ENCODE measurements at places on chromosomes 13 and 19. TPM values are rescaled to one million over a fixed set of nuclear protein-coding genes. Genes with fewer than 3 reads are reported as not detected.

Gene KLK15
- not detected for total RNA-seq

Gene NTN5
- total RNA-seq: 0.28 TPM

Gene IQCN
- 1.5 TPM for total RNA-seq

Gene DPF1
- total RNA-seq: not detected

Gene ZNF561
- 32.5 TPM for total RNA-seq

Gene CEACAM4
- total RNA-seq: not detected

Gene PCSK4
- total RNA-seq: 2.3 TPM

Gene SIGLEC12
- total RNA-seq: 0.70 TPM

Gene ELSPBP1
- total RNA-seq: not detected

Gene TECR
- 110 TPM for total RNA-seq

Gene KCNN1
- 1.3 TPM for total RNA-seq

Gene ESD
- total RNA-seq: 38.7 TPM

Gene LIPE
- 25.1 TPM for total RNA-seq

DNA sequence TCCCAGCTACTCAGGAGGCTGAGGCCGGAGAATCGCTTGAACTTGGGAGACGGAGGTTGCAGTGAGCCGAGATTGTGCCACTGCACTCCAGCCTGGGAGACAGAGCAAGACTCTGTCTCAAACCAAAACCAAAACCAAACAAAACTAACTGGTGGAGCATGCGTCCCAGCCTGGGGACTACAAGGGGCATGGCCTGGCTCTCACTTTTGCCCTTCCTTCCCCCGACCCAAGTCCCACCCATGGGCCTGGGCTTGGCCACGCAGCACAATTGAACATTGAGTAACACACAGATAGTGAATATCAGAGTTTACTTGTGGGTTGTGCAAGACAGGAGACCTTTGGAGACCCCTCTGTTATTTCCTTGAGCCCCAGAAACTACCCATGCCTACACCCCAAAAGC is 13.2 kb downstream of the TMEM221 start:
- no peaks in the 10 kb centered on the region for H3K36me3 ChIP-seq
- no peak for DNase-seq
- H3K4me3 ChIP-seq: no peak overlapping the region

- no peak for DNase-seq
- no peak overlapping the region for H3K4me3 ChIP-seq
- H3K27ac ChIP-seq: no peak overlapping the region
Observed at GRCh38 chr13:25923217-25924085, 128.4 kb downstream of the SHISA2 start.

- DNase-seq: peak; percentile 57
- no peak within 1 kb of the TSS for H3K27ac ChIP-seq
- H3K27me3 ChIP-seq: peaks cover 55% of the 10 kb centered on the region
- peaks cover 5% of the 10 kb centered on the region for H3K4me1 ChIP-seq
- no peaks in the 10 kb centered on the region for H3K36me3 ChIP-seq
Observed at GRCh38 chr19:51311351-51312257, at the start of gene IGLON5. Gene IGLON5, plus strand, starts transcription at chr19:51311644. Its CDS starts 204 bp downstream, at chr19:51311848.

GRCh38 chr13:62320129-62321108 is 904.8 kb upstream of the PCDH20 start:
- H3K4me1 ChIP-seq: no peaks in the 10 kb centered on the region
- no peaks in the 10 kb centered on the region for H3K27me3 ChIP-seq
- DNase-seq: no peak
- no peak overlapping the region for H3K4me3 ChIP-seq
- H3K27ac ChIP-seq: no peak overlapping the region

GRCh38 chr13:109990296-109990695 is 203.9 kb upstream of the IRS2 start:
- no peak overlapping the region for H3K4me3 ChIP-seq
- H3K27me3 ChIP-seq: peaks cover 7% of the 10 kb centered on the region
- no peak overlapping the region for H3K27ac ChIP-seq
- DNase-seq: no peak
- H3K36me3 ChIP-seq: no peaks in the 10 kb centered on the region

- no peaks in the 10 kb centered on the region for H3K27me3 ChIP-seq
- DNase-seq: no peak
- H3K4me1 ChIP-seq: peaks cover 10% of the 10 kb centered on the region
- peak overlapping the region; percentile 51 for H3K4me3 ChIP-seq
- no peaks in the 10 kb centered on the region for H3K36me3 ChIP-seq
Observed at GRCh38 chr19:4140237-4140711, 13.2 kb upstream of the CREB3L3 start.

- H3K36me3 ChIP-seq: peaks cover 16% of the 10 kb centered on the region
- peaks cover 48% of the 10 kb centered on the region for H3K4me1 ChIP-seq
Observed at GRCh38 chr19:12733369-12734214, 892 bp downstream of the TRIR start.

DNA sequence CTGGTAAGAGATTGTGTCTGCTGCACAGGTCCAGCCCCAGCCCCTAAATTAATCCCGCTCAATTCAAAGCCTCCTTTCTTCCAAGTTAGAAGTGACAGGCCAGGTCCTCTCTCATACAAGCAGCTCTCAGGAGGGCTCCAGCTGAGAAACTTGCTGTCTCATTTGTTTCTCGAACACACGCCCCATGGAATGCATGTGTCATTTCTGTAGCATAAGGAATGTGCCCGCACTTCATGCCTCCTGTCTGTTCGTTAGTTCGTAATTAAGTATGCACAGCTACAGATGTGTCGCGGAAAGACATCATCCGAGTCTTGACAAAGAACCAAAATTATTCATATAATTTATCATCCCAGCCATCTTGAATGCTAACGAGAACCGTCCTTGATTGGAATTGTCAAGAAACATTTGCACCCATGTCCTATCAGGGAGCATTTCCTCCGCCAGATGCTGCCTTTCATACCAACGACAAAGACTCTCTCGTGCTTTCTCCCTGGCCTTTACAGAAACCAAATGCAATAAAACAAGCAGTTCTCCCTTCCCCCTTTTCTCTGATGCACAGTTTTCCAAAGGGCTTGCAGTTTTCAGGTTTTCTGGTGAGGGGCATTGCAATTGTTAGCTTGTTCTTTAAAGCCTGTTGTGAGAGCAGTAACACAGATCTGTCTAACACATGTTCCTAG is 133.5 kb downstream of the UQCRFS1 start:
- H3K27me3 ChIP-seq: peaks cover 5% of the 10 kb centered on the region
- no peak overlapping the region for H3K4me3 ChIP-seq
- H3K27ac ChIP-seq: no peak overlapping the region

DNA sequence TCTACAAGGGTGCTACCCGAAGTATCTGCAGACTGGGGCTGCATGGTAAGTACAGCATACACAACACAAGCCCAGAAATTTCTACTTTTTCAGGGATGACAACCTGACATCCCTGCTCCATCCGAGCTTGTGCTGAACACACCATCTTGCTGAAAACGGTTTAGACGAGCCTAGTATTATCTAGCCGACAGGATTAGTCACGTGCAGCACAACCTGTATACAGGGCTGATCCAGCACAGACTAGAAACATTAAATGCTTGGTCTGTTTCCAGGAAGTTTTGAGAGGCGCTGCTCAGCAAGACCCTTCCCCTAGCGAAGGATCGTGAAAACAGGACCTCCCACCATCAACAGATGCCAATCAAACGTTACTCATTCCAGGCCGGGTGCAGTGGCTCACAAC is 4.2 kb downstream of the SMIM7 start:
- H3K36me3 ChIP-seq: peaks cover 24% of the 10 kb centered on the region
- no peak for DNase-seq
- no peaks in the 10 kb centered on the region for H3K27me3 ChIP-seq

- no peaks in the 10 kb centered on the region for H3K36me3 ChIP-seq
- H3K4me1 ChIP-seq: no peaks in the 10 kb centered on the region
- peaks cover 56% of the 10 kb centered on the region for H3K27me3 ChIP-seq
Observed at GRCh38 chr13:27909378-27909777, 10.4 kb upstream of the PDX1 start.

DNA sequence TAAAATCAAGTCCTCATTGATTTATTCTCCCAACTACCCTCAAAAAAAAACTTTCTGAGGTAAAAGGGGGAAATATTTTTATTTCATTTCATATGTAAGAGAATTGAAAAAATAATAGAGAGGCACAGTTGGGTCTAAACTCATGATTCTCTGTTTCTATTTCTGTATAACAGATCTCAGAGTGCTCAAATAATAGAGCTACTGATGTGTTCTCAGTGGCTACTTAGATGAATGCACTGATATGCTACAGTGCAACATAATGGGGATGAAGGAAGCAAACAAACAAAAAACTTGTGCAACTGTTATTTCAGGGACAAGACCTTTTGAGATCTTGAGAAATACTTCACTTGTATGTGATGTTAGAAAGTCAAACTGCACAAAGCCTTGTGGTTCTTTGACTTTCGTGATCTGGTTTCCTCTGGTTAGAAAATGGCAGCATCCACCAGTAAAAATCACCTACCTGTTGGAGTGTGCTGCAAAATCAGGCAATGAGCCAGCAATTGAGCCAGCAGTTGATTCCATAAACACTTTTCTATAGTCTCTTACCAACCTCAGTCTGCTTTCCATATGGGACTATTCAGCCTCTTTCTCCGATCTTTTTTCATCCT is 9.7 kb upstream of the DACH1 start:
- H3K4me3 ChIP-seq: no peak overlapping the region
- no peak for DNase-seq

DNA sequence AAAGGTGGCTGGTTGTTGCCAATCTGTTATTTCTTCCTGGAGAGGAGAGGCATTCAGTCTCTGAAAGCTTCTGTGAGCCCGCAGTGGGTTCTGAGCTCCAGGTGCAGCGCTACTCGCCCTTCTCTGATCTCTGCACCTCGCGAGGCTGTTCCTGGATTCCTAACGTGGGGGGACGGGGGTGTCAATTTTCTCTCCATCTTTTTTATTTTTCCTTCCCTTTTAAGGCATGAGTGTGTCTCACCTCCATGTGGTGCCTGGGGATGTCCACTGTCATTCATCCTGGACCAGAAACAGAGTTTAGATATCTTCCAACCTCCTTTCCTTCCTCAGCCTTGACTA is 626 bp downstream of the ZNF233 start:
- H3K27me3 ChIP-seq: no peaks in the 10 kb centered on the region
- peak overlapping the region; percentile 54 for H3K4me3 ChIP-seq
- H3K36me3 ChIP-seq: peaks cover 54% of the 10 kb centered on the region
- H3K4me1 ChIP-seq: peaks cover 10% of the 10 kb centered on the region
- DNase-seq: no peak

DNA sequence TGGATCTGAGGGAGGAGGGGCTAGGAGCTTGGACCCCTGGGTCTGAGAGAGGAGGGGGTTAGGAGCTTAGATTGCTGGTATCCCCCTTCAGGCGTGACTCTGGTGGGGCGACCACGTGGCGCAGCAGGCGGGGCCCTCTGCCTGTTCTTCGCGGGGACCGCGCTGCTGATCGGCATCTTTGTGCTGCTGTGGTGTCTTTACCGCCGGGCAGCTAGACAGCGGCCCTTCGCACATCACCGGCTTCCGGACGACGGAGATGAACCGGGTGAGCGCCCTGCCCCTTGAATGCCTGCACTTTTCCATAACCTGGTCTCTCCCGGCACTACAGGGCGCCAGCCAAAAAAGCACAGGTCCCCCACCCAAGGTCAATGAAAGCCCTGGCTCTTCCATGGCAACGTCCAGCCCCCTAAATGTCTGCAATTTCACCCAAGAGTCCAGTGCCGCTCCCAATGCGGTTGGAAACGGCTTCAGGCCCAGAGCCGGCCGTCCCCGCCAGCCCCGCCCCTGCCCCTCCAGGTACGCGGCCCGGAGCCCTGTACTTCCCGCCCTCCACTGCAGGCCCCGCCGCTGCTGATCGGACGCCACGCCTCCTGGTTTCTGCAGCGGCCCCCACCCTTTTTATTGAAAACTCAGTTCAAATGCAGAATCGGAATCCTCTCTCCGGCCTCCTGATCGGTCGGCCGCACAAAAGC is 2.8 kb downstream of the GFY start:
- no peak overlapping the region for H3K27ac ChIP-seq
- peaks cover 40% of the 10 kb centered on the region for H3K4me1 ChIP-seq

DNA sequence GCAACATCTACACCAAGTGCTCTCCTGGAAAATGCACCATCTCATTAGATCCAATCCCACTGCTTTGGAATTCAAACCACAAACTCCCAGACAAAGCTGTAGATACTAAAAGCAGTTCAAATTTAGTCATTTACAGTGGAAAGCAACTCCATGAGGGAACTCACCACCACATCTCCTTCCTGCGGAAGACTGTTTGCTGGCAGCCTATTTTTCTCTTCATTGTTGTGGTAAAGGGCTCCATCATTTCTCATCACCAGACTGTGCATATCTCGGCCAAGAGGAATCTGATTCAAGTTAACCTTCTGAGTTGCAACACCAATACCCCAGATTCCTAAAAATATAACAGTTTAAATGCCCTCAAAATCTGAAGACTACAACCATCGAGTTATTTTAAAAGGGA is 8.4 kb downstream of the SPRYD7 start:
- no peak for DNase-seq
- no peak overlapping the region for H3K4me3 ChIP-seq
- H3K27ac ChIP-seq: no peak overlapping the region
- H3K4me1 ChIP-seq: no peaks in the 10 kb centered on the region

DNA sequence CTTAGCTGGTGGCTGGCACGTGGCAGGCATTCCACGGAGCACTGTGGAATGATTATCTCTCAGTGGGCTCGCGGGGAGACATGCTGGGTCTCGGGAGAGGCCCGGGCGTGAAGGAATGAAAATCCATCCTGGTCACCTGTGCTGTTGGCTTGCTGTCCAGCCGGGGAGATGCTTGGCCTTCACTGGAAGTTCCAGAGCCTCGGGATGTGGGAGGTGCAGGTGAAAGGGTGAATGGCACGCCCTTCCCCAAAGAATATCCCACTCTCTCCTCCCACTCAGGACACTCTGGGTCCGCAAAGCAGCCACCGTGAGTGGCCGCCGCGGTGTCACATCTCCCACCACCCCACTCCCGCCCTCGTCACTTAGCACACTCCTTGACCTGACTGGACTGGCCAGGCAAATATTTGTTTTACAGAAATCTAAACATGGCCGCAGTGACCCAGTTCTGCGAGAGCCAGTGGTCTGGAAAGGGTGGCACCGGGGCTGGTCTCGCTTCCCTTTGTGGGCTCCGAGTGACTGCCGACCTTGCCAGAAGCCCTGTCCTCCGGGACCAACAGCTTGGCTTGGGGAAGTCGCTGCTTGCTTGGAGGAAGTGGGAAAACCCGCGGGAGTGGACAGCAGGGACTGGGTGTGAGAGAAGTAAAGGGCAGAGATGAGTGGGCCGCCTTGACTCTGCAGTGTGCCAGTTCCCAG is 8.0 kb downstream of the DPP9 start:
- no peaks in the 10 kb centered on the region for H3K27me3 ChIP-seq
- peaks cover 14% of the 10 kb centered on the region for H3K4me1 ChIP-seq
- no peak overlapping the region for H3K27ac ChIP-seq
- no peak overlapping the region for H3K4me3 ChIP-seq
- DNase-seq: no peak

DNA sequence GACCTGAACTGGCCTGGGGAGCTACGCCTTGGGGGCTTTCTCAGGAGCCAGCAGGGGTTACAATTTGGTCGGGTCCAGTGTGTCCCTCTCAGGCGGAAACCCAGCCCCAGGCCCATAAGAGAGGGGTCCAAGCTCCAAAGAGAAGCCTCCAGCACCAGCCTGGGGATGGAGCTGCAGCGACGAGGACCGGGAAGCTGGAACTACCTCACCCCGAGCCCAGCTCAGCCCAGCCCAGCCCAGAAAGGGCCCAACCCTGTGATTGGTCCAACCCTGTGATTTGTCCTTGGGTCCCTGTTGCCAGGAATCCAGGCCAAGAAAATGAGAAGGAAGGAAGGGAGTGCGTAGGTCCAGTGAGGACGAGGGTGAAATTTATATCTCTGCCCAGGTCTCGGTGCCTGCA is 24.1 kb downstream of the CLEC4M start:
- no peak overlapping the region for H3K27ac ChIP-seq
- no peak overlapping the region for H3K4me3 ChIP-seq
